ENCODE measurements at places on chromosomes 2 and 18.

GRCh38 chr2:84991404-84992160 is 20.6 kb downstream of the KCMF1 start:
- DNase-seq, result no peak

GRCh38 chr2:7937082-7937481 is 744.8 kb upstream of the ID2 start:
- no peak for DNase-seq

DNA sequence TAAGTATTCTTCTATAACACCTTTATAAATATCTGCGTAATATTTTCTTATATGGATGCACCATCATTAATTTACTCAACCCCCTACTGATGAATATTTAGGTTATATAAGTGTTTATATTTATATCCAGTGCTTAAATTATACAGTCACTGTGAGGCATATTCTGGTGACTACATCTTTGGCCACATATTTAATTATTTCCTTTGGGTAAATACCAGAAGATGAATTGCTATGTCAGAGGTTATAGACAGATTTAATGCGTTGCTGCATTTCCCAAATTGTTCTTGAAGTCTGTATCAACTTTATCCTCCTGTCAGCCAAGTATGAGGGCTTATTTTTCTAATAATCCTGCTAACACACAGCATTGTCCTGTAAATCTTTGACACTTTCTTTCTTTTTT is 18.7 kb downstream of the DYSF start:
- no peak for DNase-seq

- DNase-seq, result no peak
Measured at GRCh38 chr2:237603049-237603717, 12.6 kb upstream of the RAB17 start.

DNA sequence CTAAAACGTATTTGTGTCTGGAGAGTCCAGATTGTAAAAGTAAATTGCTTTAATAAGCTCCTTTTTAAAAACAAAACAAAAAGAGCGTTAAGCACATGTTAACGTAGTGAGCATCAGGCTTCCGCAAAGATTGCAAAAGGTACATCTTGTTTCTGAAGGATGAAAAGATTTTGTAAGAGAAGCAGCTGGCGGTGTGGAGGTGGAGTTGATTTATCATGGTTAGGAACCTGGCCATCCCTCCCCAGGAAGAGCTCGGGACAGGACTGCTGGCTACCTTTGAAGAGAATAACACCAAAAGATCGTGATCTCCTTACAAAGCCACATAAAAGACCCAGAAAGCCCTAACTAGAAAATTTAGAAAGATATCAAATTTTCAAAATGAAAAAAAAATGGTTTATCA is 132.2 kb downstream of the DNER start:
- no peak for DNase-seq

Data from umbilical cord (tissue), 2 donors.